ENCODE measurements at places on chromosomes 12 and 14.

- DNase-seq: no peak
Measured at GRCh38 chr12:121365416-121366062, 13.3 kb upstream of the ANAPC5 start.

DNA sequence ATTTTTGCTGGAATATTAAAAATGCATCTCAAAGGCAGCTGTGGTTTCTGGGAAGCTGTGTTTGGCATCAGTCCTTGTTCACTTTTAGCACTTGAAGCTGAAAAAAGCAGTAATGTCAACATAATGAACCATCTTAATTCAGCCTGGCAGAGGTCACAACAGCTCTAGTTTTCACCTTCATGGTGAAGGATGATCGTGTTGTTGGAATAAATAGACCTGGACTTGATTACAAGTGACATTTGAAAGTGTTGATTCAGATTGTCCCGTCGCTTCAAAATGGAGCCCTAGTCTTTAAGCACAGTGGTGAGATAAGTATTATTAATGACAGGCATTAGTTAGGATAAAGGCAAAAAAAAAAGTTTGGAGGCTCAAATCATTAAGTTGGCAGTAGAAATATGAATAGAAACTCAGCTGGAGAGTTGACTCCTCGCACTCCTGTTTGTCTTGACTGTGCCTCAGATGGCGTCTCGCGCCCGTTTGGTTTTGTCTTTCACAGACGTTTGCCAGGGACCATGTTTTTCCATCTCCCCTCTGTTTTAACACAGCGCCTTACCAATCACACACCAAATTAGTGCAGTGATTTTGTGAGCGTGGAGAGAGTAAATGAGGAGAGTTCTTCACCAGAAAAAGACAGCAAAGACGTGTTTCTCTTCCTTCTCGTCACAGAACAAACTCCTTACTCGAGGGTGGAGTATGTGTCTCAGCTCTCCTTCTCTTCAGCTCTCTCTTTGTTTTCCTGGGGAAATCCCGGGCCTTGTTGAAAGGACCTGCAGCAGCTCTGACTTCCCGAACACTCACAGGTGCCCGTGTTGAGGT lies 53.4 kb upstream of the MMP17 start:
- no peak for DNase-seq

- DNase-seq: no peak
Measured at GRCh38 chr14:63652406-63652805, 10.7 kb upstream of the WDR89 start.

DNA sequence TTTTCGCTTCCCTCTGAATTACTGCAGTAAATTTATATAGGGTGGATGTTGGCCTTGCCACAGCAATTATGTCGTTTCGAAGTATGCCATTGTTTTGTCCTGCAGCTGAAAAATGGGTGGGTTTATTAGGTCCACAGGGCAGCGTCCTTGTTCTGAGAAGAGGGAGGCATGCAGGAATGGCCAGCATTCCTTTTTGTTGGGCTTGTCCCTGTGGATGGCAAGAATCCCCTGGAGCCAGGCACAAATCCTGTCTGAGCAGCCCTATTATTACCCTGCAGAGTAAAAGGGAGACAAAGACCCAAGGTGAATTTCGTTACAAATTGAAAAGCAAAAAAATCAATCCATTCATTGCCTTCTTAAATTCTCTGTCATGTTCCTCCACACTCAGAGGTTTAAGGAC lies 88.1 kb downstream of the CHST11 start:
- no peak for DNase-seq

DNA sequence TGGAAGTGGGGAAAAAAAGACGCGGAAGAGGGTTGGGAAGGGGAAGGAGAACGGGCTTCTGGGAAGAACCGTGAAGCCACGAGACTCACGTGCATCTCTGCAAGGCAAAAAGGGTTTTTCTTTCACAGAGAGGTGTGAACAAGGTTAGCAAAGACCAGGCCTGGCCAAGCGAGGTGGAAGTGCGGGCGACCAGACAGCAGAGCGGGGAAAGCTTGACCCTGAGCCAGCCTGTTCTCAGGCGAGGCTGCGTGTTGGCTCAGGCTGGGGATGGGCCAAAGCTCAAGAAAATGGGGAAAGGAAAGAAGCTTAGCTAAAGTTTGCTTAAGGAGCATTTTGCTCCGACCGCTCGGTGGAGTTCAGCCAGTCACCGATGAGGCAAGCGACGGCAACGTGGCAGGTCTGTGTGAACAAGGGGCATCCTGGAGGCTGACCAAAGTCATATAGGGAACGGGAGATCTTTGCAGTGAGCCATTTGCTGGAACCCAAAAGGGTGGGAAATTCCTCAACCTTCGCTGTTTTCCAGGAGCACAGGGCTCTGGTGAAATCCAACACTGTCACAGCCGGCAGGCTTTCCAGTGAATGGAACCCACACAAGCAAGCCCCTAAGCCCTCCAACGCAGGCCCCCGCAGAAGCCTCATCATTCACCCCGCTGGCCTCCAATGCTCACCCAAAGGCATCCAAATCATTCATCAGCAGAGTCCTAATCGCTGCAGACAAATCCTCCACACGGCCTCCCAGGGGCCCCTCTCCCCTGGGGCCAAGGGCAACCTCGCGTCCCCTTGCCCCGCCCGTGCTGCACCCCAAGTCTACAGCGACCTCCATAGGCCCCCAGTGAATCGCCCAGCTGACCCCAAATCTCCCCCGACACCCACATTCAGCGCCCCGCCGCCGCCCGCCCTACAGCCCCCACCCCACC lies 754 bp downstream of the ZNF605 start:
- DNase-seq: peak; percentile 65

DNA sequence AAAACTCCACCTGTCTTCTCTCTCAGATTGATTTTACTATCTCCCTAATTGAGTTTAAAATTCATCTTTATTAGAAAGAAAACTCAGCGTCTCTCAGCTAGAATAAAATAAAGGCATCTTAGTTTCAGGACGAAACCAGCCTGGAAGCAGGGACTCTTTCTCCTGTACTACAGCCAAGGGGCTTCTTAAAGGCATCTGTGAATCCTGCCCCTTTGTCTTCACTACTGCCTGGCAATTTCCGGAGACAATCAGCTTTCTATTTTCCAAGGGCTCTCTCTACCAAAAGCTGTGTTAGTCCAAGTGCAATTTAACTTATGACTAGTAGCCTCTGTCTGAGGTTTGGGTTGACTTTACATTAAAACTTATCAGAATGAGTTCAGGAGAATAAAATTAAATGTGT lies 623.3 kb upstream of the FOXG1 start:
- no peak for DNase-seq

Measured in dermis microvascular lymphatic vessel endothelial cell (primary cell).